ENCODE measurements at places on chromosomes 11 and 22.

DNA sequence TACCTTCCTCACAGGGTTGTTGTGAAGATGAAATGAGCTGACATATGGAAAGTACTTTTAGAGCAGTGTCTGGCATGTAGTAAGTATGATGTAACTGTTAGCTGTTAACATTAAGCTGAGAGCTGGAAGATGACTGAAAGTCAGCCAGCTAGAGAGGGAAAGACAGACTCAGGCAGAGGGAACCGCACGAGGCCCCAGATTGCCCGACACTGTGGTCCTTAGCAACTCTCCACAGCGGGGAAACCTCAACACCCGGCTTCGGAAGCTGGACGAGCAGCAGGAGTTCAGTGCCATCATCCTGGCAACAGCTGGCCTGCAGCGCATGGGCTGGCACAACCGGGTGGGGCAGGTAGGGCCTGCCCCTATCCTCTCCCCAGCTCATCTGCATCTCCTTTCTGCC lies 6.5 kb downstream of the HMBS start:
- DNase-seq, result no peak

- no peak for DNase-seq
These were observed 86.2 kb downstream of the DEPDC5 start for GRCh38 chr22:31839986-31840385.

DNA sequence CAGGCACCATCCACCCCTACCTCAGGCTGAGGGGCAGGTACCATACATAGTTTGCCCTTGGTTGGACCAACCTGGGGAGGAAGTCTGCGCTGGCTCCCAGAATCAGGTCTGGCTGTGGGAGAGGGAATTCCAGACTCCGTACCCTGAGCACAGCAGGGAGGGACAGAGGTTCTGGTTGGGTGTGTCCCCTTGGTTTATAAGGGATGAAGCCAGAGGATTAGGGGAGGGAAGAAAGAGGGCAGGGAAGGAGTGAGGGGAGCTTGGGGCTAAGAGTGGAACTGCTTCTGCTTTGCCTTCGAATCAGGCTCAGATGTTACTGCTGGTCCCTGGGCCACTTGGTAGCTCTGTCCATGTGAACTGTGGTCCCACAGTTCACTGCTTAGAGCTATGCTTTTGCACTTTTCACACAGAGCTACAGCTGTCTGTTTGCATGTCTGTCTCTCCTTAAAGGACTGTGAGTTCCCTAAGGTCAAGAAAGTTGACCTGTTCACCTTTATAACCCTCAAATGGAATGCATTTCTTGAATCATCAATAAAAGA lies 9.2 kb downstream of the MMP20 start:
- no peak for DNase-seq

GRCh38 chr22:27113211-27113635 lies 455.8 kb downstream of the MIAT start:
- DNase-seq, result no peak

GRCh38 chr11:71481101-71481960 lies 28.3 kb downstream of the NADSYN1 start:
- DNase-seq, result no peak

DNA sequence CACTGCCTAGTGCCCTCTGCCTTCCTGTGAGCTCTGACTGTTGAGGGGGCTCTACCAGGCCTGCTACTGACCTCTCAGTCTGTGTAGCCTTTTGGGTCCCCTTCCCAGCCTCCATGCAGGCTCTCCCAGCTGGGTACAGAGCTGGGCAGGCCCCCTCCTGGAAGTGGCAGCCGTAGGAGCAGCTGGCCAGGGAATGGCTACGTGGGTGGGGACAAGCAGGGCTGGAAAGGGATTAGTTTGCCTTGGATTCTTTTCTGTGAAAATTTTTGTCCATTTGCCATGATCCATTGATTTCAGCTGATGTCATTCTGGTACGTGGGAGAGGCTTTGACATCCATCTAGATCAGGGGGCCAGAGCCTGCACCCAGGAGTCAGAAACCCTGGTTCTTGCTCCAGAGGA lies 23.9 kb upstream of the NECTIN1 start:
- DNase-seq, result no peak

- DNase-seq, result no peak
These were observed 19.1 kb downstream of the SPECC1L start for GRCh38 chr22:24289741-24290163.

DNA sequence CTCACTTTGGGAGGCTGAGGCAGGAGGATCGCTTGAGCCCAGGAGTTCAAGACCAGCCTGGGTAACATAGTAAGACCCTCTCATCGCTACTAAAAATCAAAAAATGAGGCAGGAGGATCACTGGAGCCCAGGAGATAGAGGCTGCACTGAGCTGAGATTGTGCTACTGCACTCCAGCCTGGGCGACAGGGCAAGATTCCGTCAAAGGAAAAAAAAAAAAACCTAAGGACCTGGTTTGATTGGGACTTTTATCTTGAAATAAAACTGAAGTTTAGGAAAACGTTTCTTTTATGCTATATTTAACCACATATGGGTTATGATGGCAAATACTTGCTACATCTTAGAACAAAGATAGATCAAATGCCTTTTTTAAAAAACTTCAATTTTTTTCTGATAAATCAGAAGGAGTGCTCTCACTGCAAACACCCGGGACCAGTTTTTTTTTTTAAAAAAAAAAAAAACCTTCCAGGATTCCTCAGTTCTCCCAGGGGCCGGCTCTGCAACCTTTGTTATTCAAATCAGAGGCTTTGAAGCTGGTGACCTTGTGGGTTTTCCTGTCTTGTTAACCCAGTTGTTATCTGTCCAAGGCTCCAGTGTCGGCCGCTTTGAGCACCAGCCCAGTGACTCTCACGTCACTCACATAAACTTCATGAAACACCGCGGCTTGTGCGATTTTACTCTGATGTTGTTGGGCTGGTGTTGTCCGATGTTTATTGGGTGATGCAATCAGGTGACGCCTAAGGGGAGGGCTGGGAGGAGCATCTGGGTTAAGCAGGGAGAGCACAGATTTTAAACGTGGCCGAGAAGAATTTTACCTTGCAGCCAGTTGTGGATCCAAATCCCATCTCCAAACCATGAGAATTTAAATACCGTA lies 24.7 kb upstream of the SLC22A12 start:
- DNase-seq, result no peak

DNA sequence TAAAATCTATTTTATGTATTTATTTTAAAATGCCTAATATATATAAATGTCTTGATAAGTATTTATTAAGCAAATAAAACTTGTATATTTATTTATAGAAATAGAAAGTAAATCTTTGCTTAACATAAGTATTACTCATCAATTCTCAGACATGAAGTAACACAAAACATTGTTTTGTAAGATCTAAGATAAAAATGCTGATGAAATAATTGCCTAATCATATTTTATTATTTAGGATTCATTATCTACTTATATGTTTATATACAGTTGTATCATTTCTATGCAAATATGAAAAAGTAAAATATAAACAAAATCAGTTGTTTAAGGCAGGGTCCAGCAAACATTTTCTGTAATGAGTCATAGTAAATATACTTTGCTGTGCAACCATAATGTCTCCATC lies 507.8 kb upstream of the CNTN5 start:
- DNase-seq, result no peak

- peak; percentile 76 for DNase-seq
These were observed 71.6 kb downstream of the LRP5 start for GRCh38 chr11:68383976-68384501.

GRCh38 chr22:30293026-30293425 lies 3.7 kb upstream of the CASTOR1 start:
- DNase-seq, result no peak

GRCh38 chr11:45142241-45143055 lies 4.0 kb upstream of the PRDM11 start:
- DNase-seq, result peak; percentile 30

DNA sequence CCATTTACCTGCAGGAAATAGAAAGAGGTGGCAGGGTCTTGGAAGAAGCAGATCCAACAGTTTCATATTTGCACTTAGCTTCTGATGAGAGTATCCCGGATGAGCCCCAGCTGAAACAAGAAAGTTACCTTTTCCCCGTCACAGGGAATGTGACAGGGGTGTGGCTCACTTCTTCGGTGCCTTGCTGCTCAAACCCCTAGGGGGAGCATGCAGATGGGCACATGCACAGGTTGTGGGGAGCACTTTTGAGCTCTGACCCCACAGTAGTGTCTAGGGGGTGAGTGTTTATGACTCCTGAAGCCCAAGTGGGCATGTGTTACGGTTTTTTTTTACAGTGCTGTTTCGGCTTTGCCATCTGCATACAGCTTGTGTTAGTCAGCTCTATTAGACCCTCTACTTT lies 1221.0 kb downstream of the JRKL start:
- DNase-seq, result no peak

- DNase-seq, result no peak
These were observed 569.3 kb downstream of the MIAT start for GRCh38 chr22:27226666-27227065.

DNA sequence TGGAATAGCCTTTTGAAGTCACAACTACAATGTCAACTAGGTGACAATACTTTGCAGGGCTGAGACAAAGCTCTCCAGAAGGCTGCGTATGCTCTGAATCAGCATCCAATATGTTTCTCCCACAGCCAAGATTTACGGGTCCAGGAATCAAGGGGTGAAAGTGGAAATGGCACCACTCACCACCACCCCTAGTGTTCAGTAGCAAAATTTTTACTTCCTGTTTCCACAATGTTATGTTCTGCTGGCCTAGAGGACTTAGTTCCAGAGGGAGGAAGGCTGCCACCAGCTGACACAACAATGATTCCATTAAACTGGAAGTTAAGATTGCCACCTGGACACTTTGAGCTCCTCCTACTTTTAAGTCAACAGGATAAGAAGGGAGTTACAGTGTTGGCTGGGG lies 68.5 kb upstream of the MPEG1 start:
- no peak for DNase-seq

- DNase-seq, result no peak
These were observed 67.0 kb downstream of the IGLL5 start for GRCh38 chr22:22954656-22955055.

GRCh38 chr11:109422870-109423465 lies 978 bp downstream of the C11orf87 start:
- no peak for DNase-seq

- DNase-seq, result peak; percentile 20
These were observed 7.8 kb downstream of the SEPTIN3 start for GRCh38 chr22:41976961-41977566.

DNA sequence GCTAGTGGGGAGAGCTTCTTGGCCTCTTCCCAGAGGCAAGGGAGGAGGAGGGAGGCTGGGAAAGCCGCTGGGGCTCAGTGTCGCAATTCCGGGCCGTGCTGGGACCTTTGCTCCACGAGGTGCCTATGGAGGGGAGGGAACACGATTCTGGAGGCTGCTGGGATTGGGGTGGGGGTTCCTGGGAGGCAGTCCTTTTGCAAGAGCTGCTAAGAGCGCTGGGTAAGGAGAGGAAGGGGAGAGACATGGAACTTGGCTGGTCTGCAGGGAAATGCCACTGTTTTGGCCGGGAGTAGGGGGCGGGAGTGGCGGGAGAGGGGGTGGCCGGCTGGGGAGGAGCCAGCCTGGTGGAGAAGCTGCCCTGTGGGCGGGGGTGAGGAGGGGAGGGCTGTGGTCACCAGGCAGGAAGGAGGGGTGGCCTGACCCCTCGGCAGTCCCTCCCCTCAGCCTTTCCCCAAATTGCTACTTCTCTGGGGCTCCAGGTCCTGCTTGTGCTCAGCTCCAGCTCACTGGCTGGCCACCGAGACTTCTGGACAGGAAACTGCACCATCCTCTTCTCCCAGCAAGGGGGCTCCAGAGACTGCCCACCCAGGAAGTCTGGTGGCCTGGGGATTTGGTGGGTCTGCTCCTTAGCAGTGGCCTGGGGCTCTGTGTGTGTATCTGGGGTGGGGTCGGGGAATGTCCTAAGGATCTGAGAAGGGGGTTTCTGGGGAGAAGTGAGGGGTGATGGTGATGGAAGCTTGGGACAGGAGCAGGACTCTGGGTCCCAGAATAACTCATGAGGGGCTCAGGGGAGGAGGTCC lies at the start of gene NR1H3:
NR1H3 (plus strand) TSS at position 480 of the 800 bp plus-strand sequence. CDS start 1,221 bp downstream, outside the sequence.
- no peak for DNase-seq

- no peak for DNase-seq
These were observed 47.4 kb upstream of the FGF3 start for GRCh38 chr11:69866648-69867047.

DNA sequence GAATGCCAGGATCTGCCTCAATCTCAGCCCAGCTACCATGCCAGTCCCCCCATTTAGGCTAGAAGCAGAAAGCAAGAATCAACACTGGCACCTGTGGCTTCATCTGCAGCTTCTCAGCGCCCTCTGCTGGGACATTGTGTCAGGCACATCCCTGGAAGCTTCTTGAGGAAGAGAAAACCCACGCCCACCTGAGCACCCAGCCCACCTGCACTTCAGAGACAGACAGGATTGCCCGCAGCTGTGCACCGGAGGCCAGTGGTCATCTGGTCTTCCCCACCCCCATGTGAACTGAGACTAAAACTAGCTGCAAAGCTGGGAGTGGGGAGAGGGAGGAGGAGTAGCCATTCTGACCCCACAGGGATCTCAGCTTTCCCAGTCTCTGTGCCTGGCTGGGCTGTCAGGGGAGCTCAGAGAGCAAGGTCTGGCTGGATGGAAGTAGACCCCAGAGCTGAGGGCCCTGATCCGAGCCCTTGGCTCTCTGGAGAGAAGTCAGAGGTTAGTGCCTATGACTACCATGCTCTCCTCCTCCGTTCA lies 66.8 kb downstream of the FEZ1 start:
- peak; percentile 43 for DNase-seq

DNA sequence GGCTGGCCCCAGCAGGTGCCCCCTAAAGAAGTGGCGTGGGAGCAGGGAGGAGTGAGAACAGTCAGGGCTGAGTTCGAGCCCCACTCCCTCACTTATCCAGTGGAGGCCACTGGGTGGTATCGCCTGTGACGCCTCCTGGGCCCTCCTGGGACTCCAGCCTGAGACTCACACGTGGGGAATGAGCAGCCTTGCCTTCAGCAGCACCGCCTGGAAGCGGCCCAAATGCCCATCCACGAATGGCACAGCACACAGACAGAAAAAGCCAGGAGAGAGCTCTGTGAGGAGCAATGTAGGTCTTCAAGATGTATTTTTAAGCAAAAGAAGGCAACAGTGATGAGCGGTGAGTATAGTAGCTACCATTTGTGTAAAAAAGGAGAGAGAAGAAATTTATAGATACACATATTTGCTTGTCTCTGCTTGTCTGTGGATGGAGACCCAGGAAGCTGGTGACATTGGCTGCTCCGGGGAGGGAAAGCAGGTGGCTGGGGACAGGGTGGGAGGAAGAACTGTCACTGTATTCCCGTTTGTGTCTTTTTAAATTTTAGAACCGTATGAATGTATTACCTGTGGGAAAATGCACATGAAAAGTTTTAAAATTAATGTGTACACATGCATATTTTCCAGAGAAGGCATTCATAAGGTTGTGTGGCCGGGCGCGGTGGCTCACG lies 13.2 kb downstream of the KCNJ4 start:
- no peak for DNase-seq

Data from NCI-H446 (cell line).